Uterine smooth muscle cell (primary cell): ENCODE measurements at places on chromosomes 16 and 17. TPM values are rescaled to one million over a fixed set of nuclear protein-coding genes. Genes with fewer than 3 reads are reported as not detected.

CES5A gene
- not detected in 2 replicates for total RNA-seq

GJD3 gene
- 0.22 and 0.87 TPM in 2 replicates for total RNA-seq

ABCC12 gene
- total RNA-seq = under 0.01 TPM in 1 of 2 replicates, not detected in the other

MYH10 gene
- 117 and 142 TPM in 2 replicates for total RNA-seq

KRTAP4-9 gene
- total RNA-seq = 0.12 TPM in 1 of 2 replicates, not detected in the other

SHBG gene
- total RNA-seq = 0.11 and 0.37 TPM in 2 replicates

FOXO3B gene
- 3.7 and 5.1 TPM in 2 replicates for total RNA-seq
